ENCODE measurements at places on chromosomes 2 and 18. TPM values are rescaled to one million over a fixed set of nuclear protein-coding genes. Genes with fewer than 3 reads are reported as not detected.

UGT1A10 gene
- not detected for total RNA-seq

LRP2 gene
- total RNA-seq = 47.8 TPM

KYNU gene
- total RNA-seq = 30.6 TPM

CD207 gene
- 3.0 TPM for total RNA-seq

GRCh38 chr2:239727182-239727775 is 297.9 kb downstream of the NDUFA10 start:
- no peaks in the 10 kb centered on the region for H3K36me3 ChIP-seq
- H3K27me3 ChIP-seq = peaks cover 3% of the 10 kb centered on the region
- no peak overlapping the region for H3K4me3 ChIP-seq
- H3K4me1 ChIP-seq = no peaks in the 10 kb centered on the region
- DNase-seq = peak; percentile 30

- H3K4me1 ChIP-seq = no peaks in the 10 kb centered on the region
- H3K27ac ChIP-seq = no peak overlapping the region
- H3K27me3 ChIP-seq = peaks cover 42% of the 10 kb centered on the region
- no peak for DNase-seq
- H3K4me3 ChIP-seq = no peak overlapping the region
These were observed 1.7 kb upstream of the NETO1 start for GRCh38 chr18:72869226-72870185.

DNA sequence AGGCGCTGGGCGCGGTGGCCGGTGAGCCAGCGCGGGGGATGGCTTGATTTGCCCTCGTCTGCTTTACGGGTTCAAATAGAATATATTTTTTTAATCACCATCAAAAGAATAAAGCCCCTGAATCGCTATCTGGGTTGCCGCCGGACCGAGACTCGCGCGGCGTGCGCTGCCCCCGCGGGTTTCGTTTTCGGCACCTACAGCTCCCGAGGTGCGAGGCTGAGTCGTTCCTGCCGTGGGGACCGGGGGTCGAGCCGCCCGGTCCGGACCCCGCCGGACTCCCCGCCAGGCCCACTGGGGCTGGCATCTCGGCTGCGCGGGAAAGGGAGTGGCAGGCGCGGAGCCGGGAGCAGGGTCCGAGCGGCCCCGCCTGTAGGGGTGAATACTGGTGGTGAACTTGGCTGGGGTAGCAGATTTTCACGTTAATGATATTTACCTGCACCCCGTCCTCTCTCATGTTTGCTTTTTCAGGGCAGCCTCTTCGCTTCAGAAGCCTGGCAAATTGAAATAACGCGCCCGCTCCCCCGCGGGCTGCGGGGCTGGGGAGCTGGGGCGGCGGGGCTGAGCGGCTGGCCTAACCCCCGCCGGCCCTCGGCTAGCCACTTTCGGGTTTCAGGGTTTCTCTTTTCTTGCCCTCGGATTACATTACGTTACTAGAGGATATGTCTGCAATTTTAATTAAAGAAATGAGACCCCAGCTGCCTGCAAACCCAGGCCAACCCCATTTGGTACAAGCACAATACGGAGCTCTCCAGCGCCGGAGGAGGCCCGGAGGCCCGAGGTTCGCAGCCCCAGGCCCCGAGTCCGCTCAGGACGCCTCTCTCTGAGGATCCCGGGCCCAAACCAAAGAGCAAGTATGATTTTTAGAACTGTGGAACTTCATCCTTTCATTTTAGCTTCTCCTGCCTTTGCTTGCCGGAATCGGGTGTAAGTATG is 1.7 kb upstream of the CELF4 start:
- H3K36me3 ChIP-seq = no peaks in the 10 kb centered on the region
- peaks cover 90% of the 10 kb centered on the region for H3K27me3 ChIP-seq
- no peak overlapping the region for H3K27ac ChIP-seq

DNA sequence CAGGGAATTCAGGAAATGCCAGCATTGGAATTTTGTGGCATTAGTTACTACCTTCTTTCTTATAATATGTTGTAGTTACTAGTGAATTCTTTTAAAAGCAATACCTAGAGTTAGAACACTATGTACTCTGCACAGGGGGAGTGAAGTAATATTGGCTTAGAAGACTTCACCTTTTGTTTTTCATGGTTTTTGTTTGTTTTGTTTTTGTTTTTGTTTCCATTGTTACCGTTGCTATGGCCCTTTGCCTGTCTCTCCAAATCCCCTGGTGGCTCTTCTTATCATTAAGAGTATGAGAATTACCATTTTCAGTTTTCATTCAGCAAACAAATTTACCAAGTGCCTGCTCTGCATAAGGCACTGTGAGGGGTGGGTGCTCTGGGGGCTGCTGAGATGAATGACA is 160.1 kb downstream of the HAUS1 start:
- H3K36me3 ChIP-seq = peaks cover 35% of the 10 kb centered on the region
- peaks cover 21% of the 10 kb centered on the region for H3K4me1 ChIP-seq
- no peak overlapping the region for H3K4me3 ChIP-seq

DNA sequence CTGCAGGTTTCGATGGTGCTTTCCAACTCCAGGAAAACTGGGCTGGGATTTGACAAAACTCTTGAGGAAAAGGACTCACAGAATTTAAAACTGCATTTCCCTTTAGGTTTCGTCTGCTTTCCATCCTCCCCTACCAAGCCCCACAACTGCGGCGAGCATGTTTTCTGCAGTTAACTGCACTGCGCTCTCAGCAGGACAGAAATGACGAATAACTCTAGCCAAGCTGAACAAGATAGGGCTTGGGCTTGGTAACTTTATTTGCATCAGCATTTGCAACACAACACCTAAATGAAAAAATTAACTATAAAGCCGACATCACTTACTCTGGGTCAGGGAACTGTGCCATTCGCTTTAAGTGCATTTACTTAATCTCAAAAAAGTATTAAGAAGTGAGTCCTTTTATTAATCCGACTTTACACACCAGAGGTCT is 669 bp upstream of the PIKFYVE start:
- peak overlapping the region; percentile 93 for H3K27ac ChIP-seq
- H3K4me3 ChIP-seq = peak overlapping the region; percentile 70
- H3K27me3 ChIP-seq = no peaks in the 10 kb centered on the region
- peaks cover 36% of the 10 kb centered on the region for H3K4me1 ChIP-seq
- H3K36me3 ChIP-seq = no peaks in the 10 kb centered on the region

Measured in lower lobe of right lung (tissue), 2 donors.